ENCODE measurements at places on chromosomes 5 and 9. TPM values are rescaled to one million over a fixed set of nuclear protein-coding genes. Genes with fewer than 3 reads are reported as not detected.

Gene CTNNA1
- total RNA-seq = 89.5 TPM

DNA sequence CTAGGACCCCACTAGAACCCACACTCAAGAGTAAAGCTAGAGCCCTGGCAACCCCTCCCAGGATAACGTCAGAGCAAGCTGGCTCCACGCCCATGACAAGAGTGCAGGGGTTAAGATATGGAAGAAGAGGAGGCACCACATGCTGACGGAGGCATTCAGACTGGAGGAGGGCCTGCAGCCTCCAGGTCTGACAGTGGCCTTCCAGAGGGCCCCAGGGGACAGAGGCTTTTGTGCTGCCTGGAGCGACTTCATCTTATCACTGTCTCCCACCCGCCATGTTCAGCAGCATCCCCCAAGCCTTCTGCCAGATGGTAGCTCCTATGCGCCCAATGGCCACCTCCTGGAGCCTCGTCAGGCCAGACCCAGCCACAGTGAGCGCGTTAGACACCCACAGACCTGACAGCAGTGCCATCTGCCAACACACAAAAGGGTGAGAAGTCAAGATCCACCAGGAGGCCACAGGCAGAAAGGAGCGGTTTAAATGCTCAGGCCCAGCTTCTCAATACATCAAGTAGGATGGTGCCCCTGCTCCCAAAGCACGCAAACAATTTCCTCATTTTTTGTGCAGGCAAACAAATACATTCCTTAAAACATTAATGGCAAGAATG, 65.8 kb downstream of the C5orf15 start:
- DNase-seq = no peak

GRCh38 chr9:69925452-69925851, 104.8 kb downstream of the CFAP95 start:
- DNase-seq = no peak

DNA sequence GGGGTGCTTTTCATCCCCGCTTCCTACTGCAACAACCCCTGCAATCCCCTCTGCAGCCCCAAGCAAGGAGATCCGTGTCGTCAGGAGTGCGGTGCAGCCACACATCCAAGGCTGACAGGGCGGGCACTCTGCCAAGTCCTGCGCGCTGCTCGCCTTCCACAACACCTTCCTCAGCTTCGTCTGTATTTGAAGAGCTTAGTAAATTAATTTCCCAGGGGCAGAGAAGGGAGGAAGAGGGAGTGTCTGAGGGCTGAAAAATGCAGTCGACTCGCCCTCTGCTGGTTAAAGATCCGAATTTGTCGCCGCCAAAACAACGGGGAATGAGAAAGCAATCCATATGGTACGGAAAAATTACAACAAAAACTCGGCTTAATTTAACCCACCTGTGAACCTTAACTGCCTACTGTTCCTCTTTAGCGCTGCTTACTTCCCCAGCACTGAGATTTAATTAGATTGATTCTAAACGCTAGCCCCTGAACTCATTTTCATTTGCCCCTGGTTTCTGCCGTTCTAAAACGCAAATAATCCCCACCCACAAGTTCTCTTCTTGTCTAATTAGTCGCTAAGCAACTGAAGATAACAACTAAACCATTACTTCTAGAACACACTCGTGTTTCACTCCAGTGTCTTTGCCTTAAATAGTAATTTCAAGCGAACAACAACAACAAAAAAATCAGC, 10.9 kb upstream of the PCDHB1 start:
- DNase-seq = no peak

DNA sequence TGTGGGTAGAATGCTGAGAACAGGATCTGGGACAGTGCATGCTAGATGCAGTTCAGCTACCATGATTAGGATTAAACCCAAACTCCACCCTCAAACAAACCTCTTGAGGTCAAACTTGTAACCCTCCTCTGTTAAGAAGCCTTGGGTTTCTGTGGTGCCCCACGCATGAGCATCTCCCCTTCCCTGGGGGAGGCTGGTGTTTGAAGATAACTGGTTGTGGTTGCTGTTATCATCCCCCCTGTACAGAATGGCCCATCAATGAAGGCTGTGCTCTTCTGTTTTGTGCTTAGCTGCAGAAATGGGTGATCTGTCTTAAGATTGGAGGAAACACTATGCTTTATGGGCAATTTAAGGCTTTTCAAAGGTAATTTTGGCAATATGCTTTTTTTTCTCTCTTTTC, 4.4 kb upstream of the DAB2IP start:
- DNase-seq = no peak

DNA sequence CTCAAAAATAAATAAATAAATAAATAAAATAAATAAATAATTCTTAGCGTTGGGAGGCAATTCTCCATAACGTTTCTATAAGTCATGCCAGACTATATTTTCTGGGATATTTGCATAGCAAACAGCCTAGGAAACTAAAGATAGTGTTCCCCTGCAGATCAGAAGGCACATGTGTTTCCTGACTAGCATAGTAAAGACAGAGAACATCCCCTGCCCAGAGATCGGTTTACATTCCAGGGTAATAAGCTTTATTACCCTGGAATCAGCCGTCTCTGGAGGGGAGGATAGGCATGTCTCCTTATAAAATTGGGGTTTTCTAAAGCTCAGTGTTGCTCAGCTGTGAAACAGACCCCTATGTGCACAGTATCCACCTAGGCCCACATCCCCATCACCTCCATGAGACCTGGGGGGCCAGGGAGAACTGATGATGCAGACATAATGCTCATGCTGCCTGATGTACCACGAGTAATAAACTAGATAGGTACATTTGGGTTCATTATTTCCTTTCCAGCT, 36.9 kb upstream of the IFNK start:
- no peak for DNase-seq

Gene DMRT3
- total RNA-seq = not detected

Data from activated CD4-positive, alpha-beta memory T cell treated with anti-CD3 and anti-CD28 coated beads for 36 hours (primary cell).